ENCODE measurements at places on chromosomes 5 and 9.
A peak's percentile ranks its signal among the peaks of the same experiment; 100 is the strongest.

- peak; percentile 73 for DNase-seq
Observed at GRCh38 chr5:39420482-39421145, 4.2 kb downstream of the DAB2 start.

DNA sequence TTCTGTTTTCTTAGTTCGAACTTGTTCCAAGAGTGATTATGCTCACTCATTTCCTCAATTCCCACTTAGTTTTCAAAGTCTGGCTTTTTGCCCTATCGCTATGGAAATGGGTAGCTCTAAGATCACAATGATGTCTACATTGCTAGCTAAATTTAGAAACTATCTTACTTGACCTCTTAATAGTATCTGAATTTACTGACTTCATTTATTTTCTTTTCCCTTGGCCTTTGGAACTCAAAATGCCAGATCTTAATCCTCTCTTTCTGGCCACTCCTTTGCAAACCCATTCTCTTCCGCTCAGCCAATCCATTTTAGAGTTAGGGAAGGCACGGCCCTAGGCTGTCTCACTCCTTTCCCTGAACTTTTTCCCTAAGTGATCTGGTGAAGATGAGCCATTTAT is 137.0 kb downstream of the FER start:
- DNase-seq, result no peak

DNA sequence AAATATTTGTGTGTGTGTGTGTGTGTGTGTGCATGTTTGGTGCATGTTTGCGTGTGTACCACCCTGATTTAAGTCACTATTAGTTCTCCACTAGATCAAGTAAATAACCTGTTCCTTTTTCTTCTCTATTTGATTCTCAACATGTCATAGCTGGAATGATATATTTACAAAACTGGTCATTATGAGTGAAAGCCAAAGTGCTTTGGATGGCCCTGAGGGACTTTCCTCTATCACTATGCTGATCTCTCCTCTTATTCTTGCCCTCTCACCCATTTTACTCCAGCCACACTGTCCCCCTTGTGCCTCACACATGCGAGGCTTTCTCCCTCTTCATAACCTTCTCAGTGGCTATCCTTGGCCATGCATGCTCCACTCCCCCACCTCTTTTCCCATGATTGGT is 144.6 kb upstream of the NMUR2 start:
- DNase-seq, result no peak

- peak; percentile 8 for DNase-seq
Observed at GRCh38 chr9:82254646-82255367, 266.2 kb downstream of the SPATA31D1 start.

DNA sequence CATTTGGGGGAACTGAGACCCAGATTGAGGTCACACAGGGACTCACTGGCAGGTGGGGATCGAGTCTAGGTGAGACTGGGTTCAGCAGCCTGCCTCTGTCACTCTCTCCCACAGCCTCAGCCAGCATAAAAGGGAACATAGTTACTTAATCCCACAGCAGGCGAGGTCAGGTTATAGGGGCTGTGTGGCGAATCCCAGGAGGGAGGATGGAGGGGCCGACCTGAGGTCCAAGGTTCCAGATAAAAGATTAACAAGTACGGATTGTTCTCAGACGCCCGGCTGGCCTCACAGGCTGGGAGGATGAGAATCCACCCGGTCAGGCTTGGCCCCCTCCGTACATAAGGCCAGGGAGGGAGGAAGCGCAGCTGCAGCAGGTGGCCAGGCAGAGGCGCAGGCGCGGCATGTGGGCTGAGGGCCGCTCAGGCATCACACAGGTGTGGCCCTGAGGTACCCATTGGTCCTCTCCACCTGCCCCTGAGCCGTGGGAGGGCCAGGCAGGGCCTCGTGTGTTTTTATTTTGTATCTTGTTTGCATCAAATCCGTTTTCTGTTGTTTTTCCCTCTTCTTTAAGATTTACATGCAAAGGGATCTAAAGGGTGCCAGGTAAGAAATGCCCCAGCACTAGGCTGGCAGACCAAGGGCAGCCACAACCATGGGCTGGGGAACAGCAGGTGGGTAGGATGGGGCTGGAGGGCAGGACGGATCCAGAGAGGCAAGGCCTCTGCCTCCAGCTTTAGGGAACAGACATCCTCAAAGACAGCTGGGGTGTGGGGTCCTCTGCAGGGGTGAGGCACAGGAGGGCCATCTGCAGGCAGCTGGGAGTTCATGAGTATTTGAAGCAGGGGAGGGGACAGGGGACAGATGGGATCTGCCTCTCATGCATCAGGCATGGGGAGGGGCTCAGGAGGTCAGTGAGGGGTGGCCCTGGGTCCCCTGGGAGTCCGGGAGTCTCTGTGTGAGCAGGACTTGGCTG is 3.6 kb downstream of the SUSD3 start:
- no peak for DNase-seq

GRCh38 chr5:171845857-171846256 is 60.2 kb downstream of the SMIM23 start:
- no peak for DNase-seq

- DNase-seq, result peak; percentile 77
Observed at GRCh38 chr9:114805670-114806525, at the start of gene TNFSF15. TSS of gene TNFSF15 (minus strand) at chr9:114806039. CDS start at chr9:114806012, 27 bp downstream.

- DNase-seq, result no peak
Observed at GRCh38 chr5:80725446-80725845, 70.7 kb upstream of the DHFR start.

DNA sequence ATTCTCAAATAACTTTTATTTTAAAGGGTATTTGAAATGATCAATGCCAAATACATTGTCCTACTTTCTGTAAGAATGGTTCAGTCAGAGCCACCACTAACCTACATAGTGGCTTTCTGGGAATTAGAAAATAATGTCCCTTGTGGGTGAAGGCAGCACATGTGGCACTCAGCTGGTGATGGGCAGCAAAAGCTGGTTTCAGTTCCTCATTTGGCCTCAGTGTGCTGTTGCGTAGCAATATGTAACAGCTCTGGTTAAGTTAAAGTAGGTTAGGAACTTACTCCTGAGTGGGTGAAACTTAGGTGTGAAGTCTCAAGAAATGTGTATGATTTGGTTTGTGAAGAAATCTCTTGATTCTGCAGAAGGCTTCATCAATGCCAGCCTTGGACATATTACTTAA is 99.6 kb upstream of the SPEF2 start:
- peak; percentile 92 for DNase-seq

- DNase-seq, result no peak
Observed at GRCh38 chr9:109576762-109577161, 78.7 kb upstream of the PTPN3 start.

GRCh38 chr5:10503321-10503720 is 60.5 kb upstream of the ANKRD33B start:
- DNase-seq, result no peak

Measured in inflammatory macrophage (primary cell).